NCI-H446 (cell line): ENCODE measurements at places on chromosomes 3 and 15.

GRCh38 chr3:191255156-191255555 lies 56.1 kb downstream of the OSTN start:
- no peak for DNase-seq

- DNase-seq = no peak
These were observed 170.0 kb downstream of the NR2F2 start for GRCh38 chr15:96500508-96500907.

DNA sequence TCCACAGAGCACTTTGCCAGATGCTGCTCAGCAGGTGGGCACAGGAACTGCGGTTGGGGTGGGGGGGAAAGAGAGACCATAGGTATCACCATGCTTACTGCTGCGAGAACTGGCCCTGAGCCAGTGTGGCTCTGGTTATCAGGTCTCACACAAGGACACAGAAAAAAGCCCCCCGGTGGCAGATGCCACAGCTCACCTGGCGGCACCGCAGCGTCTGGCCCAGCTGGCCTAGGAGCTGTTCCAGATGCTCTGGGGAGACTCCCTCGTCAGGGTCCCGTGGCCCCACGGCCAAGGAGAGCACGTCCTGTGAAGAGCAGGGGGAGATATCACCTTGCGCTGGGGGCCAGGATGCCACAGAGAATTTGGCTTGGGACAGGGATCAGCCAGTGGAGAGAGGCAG lies 10.8 kb downstream of the CDAN1 start:
- no peak for DNase-seq

GRCh38 chr3:119481079-119481478 lies 12.3 kb downstream of the POGLUT1 start:
- DNase-seq = no peak

DNA sequence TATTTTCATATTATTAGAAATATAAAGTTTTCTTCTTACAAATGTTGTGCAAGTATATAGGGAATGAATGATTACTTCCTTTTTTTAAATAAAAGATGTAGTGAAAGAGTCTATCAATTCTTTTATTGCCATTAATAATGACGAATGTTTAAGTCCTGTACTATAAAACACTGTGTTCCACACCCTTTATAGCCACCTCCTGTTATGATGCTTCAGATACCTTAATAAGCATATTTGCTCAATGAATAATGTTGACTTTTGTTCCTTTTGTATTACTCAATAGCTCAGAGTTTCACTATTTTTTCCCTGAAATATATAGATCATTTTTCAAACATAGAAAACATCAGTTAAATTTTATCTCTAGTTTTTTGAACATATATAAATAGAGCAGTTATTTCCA lies 378.2 kb upstream of the THBS1 start:
- DNase-seq = no peak

GRCh38 chr3:144282313-144282712 lies 310.7 kb downstream of the DIPK2A start:
- no peak for DNase-seq

DNA sequence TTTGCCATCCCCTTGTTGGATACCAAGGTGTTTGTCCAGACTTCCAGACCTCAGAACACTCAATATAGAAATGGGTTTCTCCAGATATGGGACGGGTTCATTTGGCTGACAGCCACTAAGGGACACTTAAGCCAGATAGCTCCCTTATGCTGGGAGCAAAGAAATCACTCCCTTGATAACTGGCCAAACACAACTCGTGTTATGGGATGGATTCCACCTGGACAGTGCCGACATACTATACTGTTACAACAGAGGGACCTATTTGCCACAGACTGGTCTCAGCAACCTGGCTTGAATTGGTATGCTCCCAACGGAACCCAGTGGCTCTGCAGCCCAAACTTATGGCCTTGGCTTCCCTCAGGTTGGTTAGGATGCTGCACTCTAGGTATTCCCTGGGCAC lies 114.0 kb upstream of the PLCL2 start:
- DNase-seq = no peak

- no peak for DNase-seq
These were observed 93.4 kb upstream of the CTDSPL start for GRCh38 chr3:37768107-37768809.

DNA sequence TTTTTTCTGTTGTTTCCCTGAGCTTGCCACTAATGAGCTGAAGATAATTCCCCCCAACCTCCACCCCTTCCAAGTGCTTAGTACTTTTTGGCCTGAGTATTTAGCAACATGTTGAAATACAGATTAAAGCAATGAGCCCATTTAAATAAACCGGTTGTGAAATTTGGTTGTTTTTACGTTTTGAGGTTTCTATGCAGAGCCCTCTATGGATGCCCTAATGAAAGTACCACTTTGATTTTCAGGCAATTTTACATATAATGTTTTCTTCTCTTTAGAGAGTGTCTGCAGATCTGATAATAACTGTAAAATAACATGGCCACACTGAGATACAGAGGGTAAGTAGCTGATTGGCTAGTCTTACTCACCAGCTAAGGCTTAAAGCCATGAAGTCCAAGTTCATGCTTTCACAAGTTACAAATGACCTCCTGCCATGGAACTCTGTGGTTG lies 139.4 kb upstream of the SLC7A14 start:
- DNase-seq = no peak

DNA sequence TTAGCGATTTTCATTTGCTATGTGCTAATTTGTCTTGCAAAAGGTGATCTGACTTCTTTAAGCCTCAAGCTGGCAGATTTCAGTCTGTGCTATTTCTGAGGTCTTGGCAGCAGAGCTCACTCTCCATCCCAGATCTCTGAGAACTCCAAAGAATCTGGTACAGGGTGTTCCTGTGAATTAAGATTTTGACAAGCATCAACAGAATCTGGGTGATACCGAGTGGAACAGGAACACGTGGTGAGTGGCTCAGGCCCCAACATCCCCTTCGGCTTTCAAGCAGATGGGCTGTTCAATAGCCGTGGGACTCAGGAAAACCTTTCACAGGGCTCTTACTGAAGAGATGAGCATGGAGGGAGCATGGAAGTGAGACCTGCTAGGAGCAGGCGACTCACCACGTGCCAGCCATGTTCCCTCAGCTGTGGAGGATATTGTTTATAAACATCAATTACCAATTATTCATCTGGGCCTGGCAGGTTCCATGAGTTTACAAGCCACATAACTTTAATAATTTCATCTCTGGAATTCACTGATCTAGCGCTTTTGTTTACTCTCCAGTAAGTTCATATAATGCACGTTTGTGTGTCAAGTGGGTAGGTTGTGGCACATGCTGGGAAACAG lies 103.4 kb upstream of the SELENOK start:
- no peak for DNase-seq
